Smooth muscle cell of trachea (primary cell): ENCODE measurements at places on chromosomes 3 and 15. TPM values are rescaled to one million over a fixed set of nuclear protein-coding genes. Genes with fewer than 3 reads are reported as not detected.

Gene ESYT3
- total RNA-seq, result 0.17 TPM in 1 of 2 replicates, not detected in the other

Gene ITIH1
- total RNA-seq, result not detected in 2 replicates

Gene DNAJB11
- 30.1 and 39.3 TPM in 2 replicates for total RNA-seq

Gene CCDC191
- 2.6 and 4.2 TPM in 2 replicates for total RNA-seq

Gene PLSCR4
- 20.3 and 21.7 TPM in 2 replicates for total RNA-seq

Gene FGF7
- total RNA-seq, result 203 and 278 TPM in 2 replicates

Gene SUMF1
- total RNA-seq, result 95.1 and 134 TPM in 2 replicates

Gene CACNA1D
- total RNA-seq, result 0.33 and 0.87 TPM in 2 replicates

Gene USP4
- 24.3 and 35.6 TPM in 2 replicates for total RNA-seq

Gene COPG1
- total RNA-seq, result 342 and 398 TPM in 2 replicates

Gene HCN4
- total RNA-seq, result under 0.01 TPM in 1 of 2 replicates, not detected in the other

Gene SHISA5
- 107 and 177 TPM in 2 replicates for total RNA-seq

Gene IQCF2
- not detected in 2 replicates for total RNA-seq

Gene CADPS
- total RNA-seq, result 3.8 and 7.4 TPM in 2 replicates

Gene HACL1
- total RNA-seq, result 14.4 and 28.5 TPM in 2 replicates

Gene CLRN1
- total RNA-seq, result not detected in 2 replicates

Gene FEZF2
- not detected in 2 replicates for total RNA-seq

Gene TRH
- not detected in 2 replicates for total RNA-seq
